ENCODE measurements at places on chromosomes 1 and 21.

GRCh38 chr21:16117851-16118590 is 388.2 kb downstream of the USP25 start:
- no peak for DNase-seq

- no peak for DNase-seq
Observed at GRCh38 chr1:110390692-110391245, at the start of gene SLC16A4. TSS of gene SLC16A4 (minus strand) at chr1:110391026. CDS start at chr1:110389323, 1,703 bp downstream.

- no peak for DNase-seq
Observed at GRCh38 chr1:37047542-37047941, 13.2 kb upstream of the GRIK3 start.

- DNase-seq: no peak
Observed at GRCh38 chr1:30117685-30118084, 605.7 kb downstream of the MATN1 start.

DNA sequence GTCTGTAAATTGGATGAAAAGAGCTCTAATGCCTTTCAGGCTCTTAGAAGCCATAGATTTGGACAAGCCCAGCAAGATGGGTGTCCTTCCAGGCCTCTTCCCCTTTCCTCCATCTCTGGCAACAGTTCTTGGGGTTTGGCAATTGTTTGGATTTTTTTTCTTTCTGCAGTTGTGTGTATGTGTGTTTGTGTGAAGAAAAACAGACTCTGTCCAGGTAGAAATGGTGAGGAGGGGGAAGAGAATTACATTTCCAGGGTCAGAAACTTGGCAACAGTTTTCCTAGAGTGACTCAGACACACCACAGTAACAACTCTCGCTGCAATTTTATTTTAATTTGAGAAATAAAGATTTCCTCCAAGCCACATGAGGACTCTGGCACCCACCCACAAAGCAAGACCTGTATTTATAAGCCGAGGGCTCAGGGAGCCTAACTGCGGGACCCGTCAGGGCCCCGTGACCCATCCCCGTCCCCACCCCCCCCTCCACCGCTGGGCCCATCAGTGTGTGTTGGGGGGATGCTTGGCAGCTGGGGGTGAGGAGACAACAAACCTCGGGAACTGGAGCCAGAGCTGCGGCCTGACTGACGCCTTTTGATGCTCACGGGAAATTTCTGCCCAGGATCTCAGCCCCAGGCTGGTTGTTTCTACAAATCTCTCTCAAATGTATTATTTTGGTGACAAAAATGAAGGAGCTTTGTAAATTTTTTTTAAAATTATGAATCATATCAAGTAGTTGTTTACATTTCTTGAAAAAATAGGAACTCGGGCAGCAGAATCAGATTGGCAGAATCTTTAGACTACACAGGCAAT is 4.4 kb downstream of the TMEM200B start:
- DNase-seq: no peak

- DNase-seq: no peak
Observed at GRCh38 chr1:23019863-23020625, 776 bp downstream of the KDM1A start.

DNA sequence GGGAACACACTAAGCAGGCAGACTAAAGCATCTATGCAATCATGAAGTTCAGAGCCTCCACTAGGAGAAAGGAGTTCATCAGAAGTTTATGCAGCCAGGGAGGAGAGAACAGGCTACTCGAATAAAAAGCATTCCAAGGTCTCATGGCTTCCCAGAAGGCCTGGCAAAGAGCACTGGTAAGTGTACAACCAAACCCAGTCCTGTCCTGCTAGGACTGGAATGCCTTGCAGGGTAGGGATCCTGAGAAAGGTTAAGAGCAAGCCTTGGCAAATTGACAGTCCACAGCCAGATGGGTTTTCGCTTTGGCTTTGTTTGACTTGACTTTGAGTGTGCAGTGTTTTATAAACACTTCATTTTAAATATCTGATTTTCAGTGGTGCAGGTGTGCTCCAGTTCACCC is 133.6 kb upstream of the ATP1B1 start:
- no peak for DNase-seq

GRCh38 chr1:25120281-25120680 is 112.0 kb downstream of the SYF2 start:
- no peak for DNase-seq

- no peak for DNase-seq
Observed at GRCh38 chr1:187091666-187092065, 262.9 kb downstream of the PLA2G4A start.

- peak; percentile 45 for DNase-seq
Observed at GRCh38 chr1:20732071-20732587, 374 bp downstream of the SH2D5 start.

DNA sequence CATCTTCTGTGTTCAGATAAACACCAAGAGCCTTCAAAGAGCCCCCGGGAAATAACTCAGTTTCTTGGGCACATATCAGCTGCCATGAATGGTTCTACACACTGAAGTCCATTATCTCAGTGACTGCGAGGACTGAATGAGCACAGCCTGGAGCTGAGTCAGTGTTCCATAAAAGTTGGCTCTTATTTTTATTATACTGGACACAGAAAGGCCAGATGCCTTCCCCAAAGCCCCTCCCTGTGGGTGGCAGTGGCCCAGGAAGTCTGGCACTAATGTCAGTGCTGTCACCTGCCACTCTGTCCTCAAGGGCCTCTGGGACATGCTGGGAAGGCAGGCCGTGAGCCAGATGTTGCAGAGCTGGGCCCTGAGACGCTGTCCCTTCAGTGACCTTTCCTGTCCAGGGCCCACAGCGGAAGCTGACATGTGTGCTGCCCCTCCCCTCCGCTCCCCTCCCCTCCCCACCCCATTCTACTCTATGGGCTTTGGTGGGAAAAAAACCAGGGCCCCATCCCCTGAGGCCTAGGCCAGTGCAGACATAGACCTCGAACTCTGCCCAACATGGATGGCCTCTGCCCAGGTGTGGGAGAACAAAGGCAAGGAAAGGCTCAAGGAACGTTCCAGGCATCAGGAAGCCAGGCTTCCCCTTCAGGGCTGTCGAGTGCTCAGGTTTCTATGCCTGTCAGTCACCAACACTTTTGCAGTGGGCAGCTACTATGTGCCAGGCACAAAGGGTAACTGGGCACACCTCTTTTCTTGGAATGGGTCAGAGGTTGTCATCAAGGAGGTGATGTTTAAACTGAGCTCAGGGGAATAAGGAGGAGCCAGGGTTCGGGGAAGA is 22.4 kb upstream of the NPPB start:
- no peak for DNase-seq

DNA sequence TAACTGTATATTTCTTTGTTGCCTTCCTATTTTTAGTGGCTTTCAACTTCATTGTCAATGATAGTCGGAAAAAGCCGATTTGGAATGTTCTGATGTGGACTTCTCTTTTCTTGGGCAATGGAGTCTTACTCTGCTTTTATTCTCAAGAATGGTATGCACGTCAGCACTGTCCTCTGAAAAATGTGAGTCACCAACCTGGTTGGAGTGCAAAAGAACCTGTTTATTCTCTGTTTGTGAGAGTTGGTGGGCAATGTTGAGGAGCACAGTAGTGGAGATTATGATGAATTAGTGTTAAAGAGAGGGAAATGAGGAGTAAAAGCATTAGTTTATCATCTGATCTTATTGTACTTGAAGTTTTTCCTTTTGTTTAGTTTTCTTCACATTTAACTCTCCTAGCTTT is 14.5 kb upstream of the AXDND1 start:
- DNase-seq: no peak

DNA sequence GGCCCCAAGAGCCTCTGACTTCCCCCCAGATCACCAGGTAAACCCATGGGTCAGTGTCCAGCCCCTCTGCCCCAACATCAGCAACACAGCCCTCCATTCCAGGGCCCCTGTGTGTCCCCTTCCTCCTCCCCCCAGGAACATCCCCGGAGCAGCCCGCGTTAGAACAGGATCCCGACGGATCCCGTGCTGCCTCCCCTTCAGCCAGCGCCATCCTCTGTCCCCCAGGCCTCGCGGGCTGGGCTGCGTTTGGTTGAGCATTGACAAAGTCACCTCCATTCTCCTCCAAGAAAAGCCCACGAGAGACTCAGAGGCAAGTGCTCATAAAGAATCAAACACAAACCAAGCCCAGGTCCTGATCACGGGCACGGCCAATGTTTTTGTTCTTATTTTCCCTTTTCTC is 160.0 kb upstream of the ARHGEF16 start:
- DNase-seq: no peak

- no peak for DNase-seq
Observed at GRCh38 chr1:205008896-205009295, 34.1 kb upstream of the CNTN2 start.

- no peak for DNase-seq
Observed at GRCh38 chr1:61951731-61952580, 209.7 kb downstream of the PATJ start.

GRCh38 chr1:204404629-204405028 is 7.0 kb downstream of the PPP1R15B start:
- DNase-seq: no peak

DNA sequence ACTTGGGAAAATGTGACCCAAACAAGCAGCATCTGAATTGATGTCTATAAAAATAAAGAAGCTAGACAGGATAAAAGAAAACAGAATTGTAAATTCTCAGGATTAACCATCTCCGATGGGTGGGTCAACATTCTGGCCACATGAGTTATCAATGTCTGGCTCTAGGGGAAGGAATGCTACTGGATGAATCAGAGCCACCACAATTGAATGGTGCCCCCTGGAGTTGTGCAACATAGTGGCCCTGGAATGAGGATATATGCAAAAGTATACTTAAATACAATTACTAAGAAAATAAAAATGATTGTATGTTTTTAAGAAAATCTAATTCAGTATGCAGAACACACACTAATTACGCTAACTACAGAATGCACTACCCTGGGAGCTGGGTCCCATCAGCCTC is 185.6 kb downstream of the TGFBR3 start:
- DNase-seq: no peak

DNA sequence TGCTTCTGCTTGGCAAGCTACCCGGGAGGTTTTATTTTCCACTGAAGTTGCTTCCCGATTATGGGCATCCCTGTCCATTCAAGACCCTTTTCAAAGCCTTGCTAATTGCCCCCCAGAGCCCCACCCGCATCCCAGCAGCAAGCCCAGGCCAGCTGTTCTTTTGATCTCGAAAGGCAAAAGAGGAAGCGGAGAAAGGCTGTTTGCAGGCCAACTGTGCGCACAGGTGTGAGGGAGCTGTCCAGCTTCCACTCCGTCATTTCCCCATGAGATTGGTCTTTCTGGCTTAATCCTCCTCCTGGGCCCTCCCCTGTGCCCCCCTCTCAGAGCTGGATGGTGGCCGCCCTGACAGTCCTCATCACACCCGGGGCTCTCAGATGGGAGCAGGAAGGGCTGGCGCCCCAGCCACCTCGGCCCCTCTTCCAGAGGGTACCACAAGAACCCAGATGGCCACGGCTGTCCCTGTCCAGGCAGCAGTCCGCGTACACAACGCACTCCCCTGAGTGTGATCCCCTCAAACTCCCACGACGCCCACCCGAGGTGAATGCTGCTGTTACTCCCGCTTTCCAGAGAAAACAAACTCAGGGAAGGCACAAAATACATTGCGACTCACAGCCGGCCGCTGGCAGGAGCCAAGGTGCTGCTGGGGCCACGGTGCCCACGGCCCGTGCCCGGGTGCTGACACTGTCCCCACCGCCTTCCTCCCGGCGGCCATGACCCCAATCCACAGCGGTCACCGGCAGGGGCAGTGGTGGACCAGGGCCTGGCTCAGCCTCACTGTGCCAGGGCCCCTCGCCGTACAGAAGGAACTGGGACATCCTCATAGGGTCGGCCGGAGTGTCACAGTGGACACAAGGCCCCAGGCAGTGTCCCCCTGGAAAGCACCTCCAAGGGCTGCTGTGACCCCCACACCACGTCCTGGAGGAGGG is 121.9 kb downstream of the CRYAA start:
- no peak for DNase-seq

GRCh38 chr1:118209648-118210047 is 24.6 kb upstream of the SPAG17 start:
- no peak for DNase-seq

GRCh38 chr1:205317311-205317917 is 4.1 kb downstream of the NUAK2 start:
- DNase-seq: no peak

- DNase-seq: no peak
Observed at GRCh38 chr21:42012344-42012743, 2.2 kb upstream of the ZBTB21 start.

- DNase-seq: no peak
Observed at GRCh38 chr1:240274569-240274968, 182.9 kb downstream of the FMN2 start.

DNA sequence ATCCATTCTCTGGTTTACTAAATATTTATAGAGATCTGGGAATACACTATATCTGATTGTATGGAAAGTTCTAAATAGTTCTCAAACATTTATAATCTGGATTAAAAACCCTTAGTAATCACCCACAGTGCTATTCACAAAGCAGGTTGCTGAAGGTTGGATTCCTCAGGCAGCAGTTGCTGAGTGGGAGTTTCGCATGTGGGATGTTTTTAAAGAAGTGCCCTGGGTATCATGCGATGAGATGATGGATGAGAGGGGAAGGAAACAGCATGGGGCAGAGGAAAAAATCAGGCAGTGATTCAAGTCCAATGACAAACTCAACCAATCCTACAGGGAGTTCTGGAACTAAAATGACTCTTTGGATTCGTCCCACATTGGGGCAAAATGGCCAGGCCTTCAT is 85.3 kb upstream of the GALNT2 start:
- no peak for DNase-seq

GRCh38 chr1:95088303-95088702 is 15.6 kb upstream of the ALG14 start:
- no peak for DNase-seq

DNA sequence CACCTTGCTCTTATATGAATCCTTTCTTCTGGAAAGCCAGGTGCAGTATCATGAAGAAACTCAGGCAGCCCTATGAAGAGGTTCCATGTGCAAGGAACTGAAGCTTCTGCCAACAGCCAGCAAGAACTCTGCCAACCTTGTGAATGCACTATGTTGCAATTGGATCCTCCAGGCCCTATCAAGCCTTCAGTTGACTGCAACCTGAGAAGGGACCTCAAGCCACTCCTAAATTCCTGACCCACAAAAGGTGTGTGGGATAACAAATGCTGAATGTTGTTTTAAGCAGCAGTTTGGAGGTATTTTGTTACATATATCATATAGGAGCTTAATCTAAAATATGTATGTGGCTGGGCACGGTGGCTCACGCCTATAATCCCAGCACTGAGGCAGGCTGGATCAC is 84.0 kb downstream of the RERE start:
- DNase-seq: no peak

GRCh38 chr1:8239306-8240023 is 78.4 kb upstream of the SLC45A1 start:
- DNase-seq: no peak

GRCh38 chr1:165168467-165168866 is 188.0 kb downstream of the LMX1A start:
- no peak for DNase-seq

GRCh38 chr21:31078216-31078615 is 39.9 kb upstream of the KRTAP19-8 start:
- DNase-seq: no peak

- DNase-seq: no peak
Observed at GRCh38 chr1:56585985-56586384, 6.6 kb upstream of the PLPP3 start.

GRCh38 chr21:41251961-41252642 is 64.5 kb upstream of the FAM3B start:
- no peak for DNase-seq
